ENCODE measurements at places on chromosomes 5 and 9.

DNA sequence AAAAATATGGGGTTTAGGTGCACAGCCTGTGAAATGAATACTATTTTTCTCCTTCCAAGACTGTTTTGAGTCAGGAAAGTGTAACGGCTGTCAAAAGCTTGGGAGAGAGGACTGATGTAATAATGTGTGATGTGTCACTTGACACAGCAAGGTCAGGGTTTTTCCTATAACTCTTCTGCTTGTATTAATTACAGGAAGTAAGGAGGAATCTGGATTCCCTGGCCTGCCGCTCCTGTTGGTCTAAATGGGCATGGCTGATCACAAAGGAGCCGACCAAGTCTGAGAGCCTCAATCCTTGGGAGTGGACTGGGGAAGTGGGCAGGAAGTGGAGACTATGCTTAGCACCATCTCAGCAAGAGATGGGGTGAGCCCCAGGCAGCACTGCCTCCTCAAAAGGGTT lies 16.7 kb upstream of the SLC28A3 start:
- DNase-seq: no peak

- DNase-seq: no peak
These were observed 38.7 kb downstream of the PTPN3 start for GRCh38 chr9:109459423-109459822.

DNA sequence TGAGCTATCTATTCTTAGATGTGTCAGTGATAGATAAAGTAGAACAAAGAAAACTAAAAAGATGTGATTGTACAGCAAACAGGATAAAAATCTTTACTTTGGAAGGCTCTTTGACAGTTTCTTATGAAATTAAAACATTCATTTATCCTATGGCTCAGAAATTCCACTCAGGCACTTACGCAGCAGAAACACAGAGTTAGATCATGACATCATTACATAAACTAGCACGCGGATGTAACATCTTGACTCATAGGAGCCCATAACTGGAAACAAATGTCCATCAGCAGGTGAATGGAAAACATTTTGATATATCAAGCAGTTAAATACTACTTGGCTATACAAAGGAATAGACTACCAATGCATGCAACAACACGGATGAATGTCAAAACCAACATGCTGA lies 45.3 kb downstream of the ICE1 start:
- no peak for DNase-seq

DNA sequence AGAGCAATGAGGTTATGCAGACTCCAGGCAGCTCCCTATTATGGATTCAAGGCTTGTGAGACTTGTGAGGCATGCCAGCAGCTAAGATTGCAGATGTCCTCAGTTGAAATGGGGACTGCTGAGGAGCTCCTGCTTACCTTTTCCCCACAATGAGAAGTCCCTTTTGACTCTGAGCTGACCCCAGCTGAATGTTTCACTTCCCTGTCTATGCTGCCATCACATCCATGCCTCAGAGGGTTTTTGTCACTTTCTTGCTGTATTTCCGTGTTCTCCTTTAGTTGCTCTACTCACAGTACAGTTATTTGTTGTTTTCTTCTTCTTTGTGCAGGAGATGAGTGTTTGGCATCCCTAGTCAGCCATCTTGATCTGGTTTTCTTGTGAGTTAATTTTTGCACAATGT lies 18.8 kb upstream of the OR2S2 start:
- no peak for DNase-seq
